CMK (cell line): ENCODE measurements at places on chromosomes 2 and 18.

DNA sequence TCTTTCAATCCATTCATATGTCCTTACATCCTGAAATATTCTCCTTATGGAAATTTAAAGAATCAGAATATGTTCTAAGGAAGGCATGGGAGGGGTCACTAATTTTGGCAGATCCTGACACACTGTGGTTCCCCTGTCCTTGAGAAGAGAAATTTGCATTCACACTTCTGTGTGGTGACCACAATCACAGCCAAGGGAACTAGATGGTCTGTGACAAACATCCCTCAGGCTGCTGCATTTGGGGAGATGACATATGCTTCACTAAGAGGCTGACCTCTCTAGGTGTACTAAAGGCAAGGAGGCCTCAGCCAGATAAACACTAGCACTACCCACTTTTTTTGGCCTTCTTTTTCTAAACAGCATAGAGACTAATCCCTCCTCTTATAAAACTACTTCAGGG lies 129.6 kb downstream of the MREG start:
- DNase-seq: no peak

GRCh38 chr2:168156661-168157060 lies 90.7 kb downstream of the STK39 start:
- DNase-seq: no peak

- DNase-seq: no peak
Observed at GRCh38 chr2:8636041-8636491, 45.8 kb upstream of the ID2 start.

DNA sequence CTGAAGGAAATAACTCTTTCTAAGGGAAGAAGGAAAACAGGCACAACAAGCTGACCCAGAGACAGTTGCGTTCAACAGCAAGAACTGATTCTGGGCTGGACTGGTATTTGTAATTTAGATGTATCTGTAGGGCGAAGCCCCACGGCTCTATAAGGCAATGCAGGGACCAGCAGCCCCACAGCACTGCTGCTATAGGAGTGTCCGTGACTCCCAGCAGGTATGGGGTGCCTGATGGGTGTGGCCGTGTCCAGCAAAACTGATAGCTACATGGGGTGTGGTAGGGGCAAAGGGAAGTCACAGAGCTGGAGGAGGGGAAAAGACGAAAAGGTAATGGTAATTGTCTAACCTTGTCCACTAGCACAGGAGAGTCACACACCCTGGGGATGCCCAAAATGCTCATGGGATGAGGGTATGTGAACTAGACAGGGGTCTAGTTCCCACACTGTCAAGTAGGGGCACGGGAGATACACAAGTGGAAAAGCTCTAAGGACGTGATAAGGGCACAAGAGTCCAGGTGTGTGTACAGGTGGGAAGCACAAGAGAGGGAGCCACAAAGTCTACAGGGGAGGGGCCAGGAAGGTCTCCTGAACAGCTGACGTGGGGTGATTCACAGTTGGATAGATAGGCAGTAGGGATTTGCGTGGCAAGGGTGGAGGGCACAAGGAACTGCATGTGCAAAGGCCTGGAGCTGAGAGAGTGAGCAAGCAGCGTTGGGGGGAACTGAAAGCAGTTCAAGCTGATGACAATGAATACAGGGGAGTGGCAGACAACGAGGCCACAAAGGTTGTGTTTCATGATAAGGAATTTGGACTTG lies 48.5 kb upstream of the ASPRV1 start:
- peak; percentile 62 for DNase-seq

DNA sequence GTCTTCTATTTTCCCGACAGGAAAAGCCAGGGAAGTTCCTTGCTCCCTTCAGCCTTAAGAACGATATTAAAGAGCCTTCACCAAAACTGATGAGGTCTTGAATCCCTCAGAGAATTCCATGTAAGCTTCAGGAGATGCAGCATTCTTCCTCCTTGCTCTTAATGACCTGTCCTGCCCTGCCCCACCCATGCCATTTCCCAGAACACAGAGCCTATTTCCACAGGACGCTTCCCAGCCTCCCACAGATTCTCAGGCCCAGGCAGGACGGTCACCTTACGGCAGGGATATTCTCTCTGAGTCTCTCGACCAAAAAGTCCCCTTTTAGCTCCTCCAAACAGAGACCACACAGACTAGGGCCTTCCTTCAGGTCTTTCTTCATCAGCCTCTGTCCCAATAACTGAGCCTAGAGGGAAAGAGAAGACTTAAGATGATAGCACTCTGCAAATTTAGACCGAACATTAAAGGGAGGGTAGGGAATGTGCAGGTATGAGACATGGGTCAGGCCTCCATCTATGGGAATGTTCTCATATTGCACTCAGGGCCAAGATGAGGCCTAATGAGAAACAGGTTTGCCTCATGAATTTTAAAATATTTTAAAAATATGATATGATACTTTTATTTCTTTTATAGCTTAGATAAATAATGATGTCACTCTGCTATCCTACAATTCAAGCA lies 62.1 kb downstream of the COBLL1 start:
- no peak for DNase-seq

GRCh38 chr2:164766216-164766953 lies 75.2 kb downstream of the COBLL1 start:
- no peak for DNase-seq

GRCh38 chr2:20153131-20153851 lies 71.6 kb downstream of the SDC1 start:
- DNase-seq: no peak

GRCh38 chr2:10054976-10055375 lies 11.6 kb downstream of the KLF11 start:
- DNase-seq: no peak

GRCh38 chr2:10877651-10878111 lies 34.1 kb upstream of the KCNF1 start:
- no peak for DNase-seq

DNA sequence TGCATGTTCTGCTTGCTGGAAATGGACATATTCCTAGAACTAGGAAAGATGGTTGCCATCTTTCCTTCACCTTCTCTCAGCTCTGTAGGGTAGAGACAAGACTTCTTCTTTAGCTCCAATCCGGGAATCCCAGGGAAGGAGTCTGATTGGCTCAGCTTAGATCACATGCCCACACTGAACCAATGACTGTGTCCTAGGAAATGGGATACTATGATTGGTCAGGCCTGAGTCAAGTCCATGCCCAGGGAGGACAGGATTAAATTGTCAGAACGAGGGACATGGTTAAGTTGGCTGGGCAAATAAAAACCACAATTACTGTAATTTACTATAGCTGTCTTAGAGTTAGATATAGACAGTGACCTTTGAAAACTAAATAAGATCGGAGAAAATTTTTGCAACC lies 31.4 kb downstream of the SEMA4F start:
- DNase-seq: no peak

GRCh38 chr18:58671632-58672564 lies 633 bp downstream of the MALT1 start:
- DNase-seq: peak; percentile 7

DNA sequence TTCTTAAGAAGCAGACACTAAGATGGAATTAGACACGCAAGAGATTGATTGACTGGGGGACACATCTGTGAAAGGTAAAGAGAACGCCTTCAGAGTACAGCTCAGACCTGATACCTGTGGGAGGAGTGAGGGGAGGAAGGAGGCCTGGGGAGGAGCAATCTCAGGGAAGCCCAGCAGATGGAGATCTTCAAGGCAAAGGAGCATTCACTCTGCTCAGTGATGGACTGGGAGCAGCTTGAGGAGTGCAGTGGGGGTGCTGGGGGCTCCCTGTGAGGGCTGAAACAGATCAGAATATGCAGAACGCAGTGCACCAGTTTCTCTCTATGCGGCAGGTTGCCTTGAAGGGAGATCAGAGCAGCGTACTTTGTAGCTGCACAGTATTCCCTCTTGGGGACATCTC lies 103.7 kb upstream of the ATP8B1 start:
- no peak for DNase-seq

GRCh38 chr2:16626497-16626896 lies 39.1 kb downstream of the CYRIA start:
- no peak for DNase-seq

DNA sequence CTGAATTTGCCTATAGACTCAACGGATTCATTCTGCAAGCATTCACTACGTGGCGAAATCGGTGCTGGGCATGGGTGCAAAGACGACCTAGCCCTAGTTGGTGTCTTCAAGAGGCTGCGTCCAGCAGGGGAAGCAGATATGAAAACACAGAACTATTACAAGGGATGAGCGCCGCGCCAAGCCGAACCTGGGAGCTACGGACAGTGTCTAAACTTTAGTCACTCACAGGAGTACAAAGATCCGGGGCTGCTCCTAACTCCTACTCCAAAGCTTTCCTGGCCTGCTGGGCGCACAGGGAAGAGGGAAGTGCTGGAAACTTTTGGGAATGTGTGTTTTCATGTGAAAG lies 732 bp upstream of the ANXA4 start:
- no peak for DNase-seq
